ENCODE measurements at places on chromosomes 4 and X.

- DNase-seq: no peak
Observed at GRCh38 chr4:70504733-70505132, 13.6 kb upstream of the AMTN start.

DNA sequence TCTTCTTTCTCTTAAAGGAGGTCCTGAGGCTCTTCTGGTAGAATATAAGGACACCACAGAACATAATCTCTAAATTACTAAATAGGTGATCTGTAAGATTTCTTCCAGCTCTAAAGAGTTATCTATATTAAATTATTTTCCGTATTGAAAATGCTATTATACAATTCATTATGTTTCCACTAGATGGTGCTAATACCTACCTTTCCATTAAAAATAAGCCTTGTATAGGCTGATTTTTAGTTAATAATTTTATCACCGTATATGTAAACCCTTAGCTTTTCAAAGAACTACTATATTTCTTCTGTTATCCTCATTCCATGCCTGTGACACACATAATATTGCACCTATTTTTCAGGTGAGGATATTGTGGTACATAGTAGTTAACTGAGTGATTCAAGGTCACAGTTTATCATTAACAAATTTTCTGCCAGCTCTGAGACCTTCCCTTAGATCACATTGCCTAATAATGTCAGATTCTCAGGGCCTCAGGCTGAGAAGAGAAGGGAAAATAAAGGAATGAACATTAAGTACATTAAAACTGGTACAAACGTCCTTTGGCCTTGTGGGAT is 138.8 kb downstream of the TEX11 start:
- no peak for DNase-seq

- no peak for DNase-seq
Observed at GRCh38 chr4:124325690-124326089, 386.8 kb downstream of the ANKRD50 start.

GRCh38 chr4:6926681-6927478 is 17.3 kb downstream of the TBC1D14 start:
- DNase-seq: no peak

DNA sequence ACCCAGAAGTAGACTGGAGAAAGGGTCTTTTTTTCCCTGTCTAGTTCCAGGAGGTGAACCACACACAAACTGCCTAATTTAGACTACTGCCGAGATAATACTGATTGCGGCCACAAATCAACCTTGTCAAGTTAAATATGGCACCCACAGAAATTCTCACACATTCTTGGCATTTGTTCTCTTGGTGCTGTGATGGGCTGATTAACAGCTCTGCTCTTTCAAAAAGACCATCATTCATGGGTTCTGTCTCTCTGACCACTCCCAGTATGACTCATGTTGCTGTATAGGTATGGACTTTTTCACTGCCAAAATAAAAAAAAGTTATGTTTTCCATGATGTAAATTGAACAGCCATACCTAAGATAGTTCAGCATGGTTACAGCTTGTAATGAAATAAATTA is 1003.5 kb upstream of the LCORL start:
- no peak for DNase-seq

GRCh38 chr4:169243825-169244609 is 26.7 kb downstream of the SH3RF1 start:
- no peak for DNase-seq

GRCh38 chr4:7845493-7846128 is 94.0 kb downstream of the AFAP1 start:
- no peak for DNase-seq

GRCh38 chr4:94909645-94910044 is 151.9 kb downstream of the BMPR1B start:
- no peak for DNase-seq
